ENCODE measurements at places on chromosomes 13 and 19.

DNA sequence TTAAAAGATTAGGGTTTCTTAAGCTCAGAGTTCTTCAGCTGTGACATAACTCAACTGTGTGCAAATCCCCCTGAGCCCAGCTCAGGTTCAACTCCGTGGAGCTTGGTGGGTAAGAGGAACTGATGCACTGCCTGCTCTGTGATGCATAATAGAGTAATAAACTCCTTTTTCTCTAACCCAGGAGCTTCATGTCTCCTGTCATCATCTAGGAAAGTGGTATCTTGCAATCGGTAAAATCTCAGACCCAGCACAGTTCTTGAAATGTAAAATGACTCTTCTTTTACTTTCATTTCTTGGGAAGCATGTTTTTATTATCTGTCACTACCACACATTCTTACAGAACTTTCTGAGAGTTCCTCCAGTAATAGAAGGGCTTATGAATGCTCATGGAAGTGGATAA, 123.8 kb upstream of the PCDH9 start:
- no peak for DNase-seq

DNA sequence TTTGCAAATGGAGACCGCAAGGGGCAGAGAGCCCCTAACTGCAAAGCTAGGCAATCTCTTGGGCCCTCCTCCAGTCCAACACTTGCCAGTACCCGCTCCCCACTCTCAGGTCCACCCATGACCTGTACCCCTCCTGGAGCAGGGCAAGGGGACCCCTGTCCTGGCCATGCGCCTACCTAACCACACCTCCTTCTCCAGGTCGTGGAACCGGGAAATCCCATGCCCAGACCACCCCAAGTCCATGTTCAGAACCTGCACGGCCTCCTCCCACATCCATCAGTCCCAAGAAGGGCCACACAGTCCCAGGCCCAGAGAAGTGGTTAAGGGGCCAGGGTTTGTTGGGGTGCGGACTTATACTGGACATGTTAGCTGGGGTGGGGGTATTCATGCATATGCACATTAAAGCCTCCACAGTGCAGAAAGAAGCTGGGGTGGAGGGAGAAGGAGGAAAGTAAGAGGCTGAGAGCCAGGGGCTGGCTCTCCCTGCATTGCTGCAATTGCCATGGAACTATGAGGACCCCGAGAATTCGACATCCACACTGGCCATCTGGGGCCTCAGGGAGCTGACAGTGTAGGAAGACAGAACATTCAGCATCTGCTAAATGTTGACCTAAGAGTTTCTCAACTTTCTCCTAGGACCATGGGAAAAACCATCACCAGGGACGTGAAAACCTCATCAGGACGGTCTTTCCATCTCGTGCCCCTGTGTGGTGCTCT, 39.0 kb downstream of the HSPH1 start:
- no peak for DNase-seq

DNA sequence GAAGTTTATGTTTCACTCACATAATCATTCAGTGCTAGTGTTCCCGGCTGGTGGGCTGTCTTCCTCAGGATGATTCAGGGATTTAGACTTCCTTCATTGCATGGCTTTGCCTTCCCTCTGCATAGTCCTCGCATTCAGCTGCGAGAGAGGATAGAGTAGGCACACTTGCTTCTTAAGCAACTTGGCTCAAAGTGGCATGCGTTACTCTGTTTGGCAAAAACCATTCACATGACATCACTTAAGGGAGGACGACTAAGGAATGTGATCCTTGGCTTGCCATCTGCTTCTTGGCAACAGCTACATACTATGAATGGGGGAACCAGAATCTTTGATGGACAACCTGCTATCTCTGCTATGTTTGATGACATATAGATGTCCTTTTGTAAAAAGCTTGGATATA, 359.3 kb downstream of the TDRD3 start:
- no peak for DNase-seq

DNA sequence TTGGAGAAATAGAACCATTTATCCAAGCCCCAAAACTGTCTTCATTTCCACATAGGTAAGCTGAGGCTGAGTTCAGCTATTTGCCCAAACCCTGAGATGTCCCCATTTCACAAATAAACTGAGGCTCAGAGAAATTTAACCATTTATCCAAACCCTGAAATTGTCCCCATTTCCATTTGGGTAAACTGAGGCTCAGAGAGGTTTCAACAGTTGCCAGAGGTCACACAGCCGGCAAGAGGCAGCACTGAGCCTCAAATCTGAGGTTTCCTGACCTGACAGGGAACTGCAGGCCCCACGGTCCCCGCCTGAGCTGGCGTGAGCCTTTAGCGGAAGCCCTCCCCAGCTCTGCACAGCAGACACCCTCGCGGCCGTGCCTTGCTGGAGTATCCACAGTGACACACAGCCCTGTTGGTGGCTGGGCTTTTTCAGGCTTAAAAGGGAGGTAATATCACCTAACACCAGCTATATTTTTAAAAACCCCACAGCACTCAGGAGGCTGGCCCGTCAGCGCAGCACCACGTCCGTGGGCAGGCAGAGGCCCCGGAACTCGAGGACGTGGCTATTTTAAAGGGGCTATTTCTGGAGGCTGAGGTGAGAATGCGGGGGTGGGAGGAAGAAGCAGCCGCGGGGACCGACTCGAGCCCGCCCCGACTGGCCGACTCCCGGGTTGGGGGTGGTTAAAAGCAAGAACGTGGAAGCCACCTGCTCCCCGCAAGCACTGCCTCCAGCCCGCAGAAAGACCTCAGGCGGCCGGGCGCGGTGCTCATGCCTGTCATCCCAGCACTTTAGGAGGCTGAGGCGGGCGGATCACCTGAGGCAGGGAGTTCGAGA, 18.5 kb downstream of the PTPRS start:
- DNase-seq = no peak

DNA sequence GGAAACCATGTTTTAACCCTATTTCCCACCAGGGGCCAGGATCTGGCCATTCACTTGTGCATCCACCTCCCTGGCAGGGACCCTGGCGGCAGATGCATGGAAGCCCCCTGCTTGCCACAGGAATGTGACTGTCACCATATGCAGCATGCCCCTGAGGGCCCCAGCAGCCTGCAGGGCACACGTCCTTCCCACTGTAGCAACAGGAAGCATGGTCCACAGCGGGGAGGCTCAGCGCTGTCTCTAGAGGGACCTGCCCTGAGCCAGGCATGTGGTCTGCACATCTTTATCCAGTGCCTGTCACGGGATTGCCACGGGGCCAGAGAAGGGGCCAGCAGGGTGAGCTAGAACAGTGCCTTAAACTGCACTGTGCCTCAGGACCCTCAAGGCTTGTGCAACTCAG, 34.9 kb upstream of the MCF2L start:
- no peak for DNase-seq

- DNase-seq = no peak
These were observed 19.8 kb downstream of the ADPRHL1 start for GRCh38 chr13:113433391-113433916.

DNA sequence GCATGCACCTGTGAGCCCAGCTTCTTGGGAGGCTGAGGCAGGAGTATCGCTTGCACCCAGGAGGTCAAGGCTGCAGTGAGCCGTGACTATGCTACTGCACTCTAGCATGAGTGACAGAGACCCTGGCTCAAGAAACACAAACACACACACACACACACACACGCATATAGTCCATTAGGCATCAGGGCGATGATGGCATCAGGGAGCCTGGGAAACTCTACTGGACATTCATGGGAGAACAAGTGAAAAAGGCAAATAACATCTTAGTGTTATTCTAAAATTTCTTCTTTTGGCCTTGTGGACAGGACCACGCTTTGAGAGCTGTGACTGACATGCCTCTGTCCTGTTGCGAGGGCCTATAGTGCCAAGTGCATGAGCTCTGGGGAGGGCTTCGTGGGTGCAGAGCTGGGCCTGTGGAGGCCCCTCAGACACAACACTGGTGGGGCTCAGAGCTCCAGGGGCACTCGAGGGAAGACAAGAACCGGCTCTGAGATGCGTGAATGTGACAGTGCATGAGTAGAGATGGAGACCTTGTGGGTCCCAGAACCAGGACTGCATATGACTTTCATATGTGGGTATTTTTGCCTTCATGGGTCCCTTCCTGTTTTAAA, 8.0 kb upstream of the USF2 start:
- no peak for DNase-seq

DNA sequence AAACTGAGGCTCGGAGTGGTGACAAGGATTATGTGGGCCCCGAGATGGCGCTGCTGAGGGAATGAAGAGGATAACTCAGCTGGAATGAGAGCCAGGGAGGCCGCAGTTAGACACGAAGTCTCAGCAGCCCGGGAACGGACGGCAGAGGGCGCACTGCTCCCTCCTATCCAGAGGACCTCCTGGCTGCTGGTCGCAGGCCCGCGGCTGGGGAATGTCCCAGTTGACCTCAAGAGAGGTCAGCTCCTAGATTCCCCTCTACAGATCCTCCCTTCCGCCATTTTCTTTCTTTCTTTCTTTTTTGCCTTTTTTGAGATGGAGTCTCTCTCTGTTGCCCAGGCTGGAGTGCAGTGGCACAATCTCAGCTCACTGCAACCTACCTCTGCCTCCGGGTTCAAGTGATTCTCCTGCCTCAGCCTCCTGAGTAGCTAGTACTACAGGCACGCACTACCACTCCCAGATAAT, 24.1 kb upstream of the ASPDH start:
- DNase-seq = peak; percentile 71

GRCh38 chr13:99255271-99255670, 2.9 kb downstream of the GPR18 start:
- DNase-seq = no peak

DNA sequence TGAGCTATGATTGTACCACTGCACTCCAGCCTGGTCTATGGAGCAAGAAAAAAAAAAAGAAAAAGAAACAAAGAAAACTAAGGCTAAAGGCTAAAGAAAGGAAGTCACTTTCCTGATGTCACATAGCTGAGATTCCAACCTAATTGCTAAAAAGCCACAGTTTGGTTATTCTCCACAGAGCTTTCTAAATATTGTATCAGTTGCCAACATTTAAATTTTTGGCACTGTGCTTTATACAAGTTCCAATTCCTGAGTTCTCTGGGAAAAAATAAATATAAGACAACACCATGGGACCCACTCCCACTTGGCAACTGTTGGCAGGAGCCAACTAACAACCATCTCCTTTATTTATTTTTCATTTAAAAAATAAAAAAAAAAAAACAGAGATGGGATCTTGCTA, 11.2 kb upstream of the LYPD3 start:
- no peak for DNase-seq

DNA sequence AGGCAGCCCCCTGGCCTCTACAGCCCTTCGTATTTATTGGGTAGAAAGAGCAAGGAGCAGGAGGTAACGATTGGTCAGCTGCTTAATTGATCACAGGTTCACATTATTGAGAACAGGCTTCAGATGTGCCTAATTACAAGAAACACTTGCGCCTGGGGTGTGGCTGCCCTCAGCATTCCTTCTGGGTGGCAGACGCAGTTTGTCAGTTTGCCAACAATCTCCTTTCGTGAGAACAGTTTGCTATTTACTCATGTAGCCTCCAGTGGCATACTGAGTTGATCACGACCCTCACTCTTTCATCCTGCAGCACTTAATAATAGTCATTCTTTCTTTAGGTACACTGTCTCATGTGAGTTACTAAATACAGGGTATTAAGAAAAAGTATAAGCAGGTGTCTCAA, 985.6 kb downstream of the SLITRK5 start:
- no peak for DNase-seq

- DNase-seq = no peak
These were observed 75.1 kb downstream of the GNG7 start for GRCh38 chr19:2627319-2627829.

- no peak for DNase-seq
These were observed 2.6 kb upstream of the DOHH start for GRCh38 chr19:3503036-3503572.

- no peak for DNase-seq
These were observed 14.9 kb downstream of the TEX29 start for GRCh38 chr13:111335298-111335697.

- no peak for DNase-seq
These were observed 95.3 kb downstream of the UFM1 start for GRCh38 chr13:38444904-38445303.

- DNase-seq = no peak
These were observed 539.7 kb downstream of the RFC3 start for GRCh38 chr13:34357435-34358232.

DNA sequence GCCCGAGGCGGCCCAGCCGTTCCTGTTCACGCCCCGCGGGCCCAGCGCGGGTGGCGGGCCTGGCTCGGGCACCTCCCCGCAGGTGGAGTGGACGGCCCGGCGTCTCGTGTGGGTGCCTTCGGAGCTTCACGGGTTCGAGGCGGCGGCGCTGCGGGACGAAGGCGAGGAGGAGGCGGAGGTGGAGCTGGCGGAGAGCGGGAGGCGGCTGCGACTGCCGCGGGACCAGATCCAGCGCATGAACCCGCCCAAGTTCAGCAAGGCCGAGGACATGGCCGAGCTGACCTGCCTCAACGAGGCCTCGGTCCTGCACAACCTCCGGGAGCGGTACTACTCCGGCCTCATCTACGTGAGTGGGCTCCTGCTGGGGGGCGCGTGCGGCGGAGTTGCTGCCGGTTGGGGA, 7.0 kb downstream of the MYH14 start:
- no peak for DNase-seq

GRCh38 chr19:38309615-38310278, 5.7 kb downstream of the C19orf33 start:
- no peak for DNase-seq

DNA sequence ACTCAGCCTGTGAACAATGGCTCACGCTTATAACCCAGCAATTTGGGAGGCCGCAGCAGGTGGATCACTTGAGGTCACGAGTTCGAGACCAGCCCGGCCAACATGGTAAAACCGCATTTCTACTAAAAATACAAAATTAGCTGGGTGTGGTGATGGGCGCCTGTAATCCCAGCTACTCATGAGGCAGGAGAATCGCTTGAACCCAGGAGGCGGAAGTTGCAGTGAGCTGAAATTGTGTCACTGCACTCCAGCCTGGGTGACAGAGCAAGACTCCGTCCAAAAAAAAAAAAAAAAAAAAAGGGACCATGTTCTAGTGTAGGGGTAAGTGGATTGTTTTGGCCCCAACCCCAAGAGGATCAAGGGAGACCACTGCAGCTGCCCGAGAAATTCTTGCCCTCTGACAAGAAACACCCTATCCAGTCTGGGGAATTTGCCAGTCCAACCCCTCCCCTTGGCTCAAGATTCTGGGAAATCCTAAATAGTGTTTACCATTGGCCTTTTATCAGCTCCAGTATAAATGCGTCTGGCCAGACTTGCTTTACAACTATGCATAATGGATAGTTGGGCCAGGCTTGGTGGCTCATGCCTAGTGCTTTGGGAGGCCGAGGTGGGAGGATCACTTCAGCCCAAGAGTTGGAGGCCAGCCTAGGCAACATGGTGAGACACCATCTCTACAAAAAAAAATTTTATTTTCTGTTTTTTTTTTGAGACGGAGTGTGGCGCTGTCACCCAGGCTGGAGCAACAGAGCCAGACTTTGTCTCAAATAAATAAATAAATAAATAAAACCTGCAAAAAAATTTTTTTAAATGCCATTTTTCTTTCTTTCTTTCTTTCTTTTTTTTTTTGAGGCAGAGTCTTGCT, 5.1 kb upstream of the DHDH start:
- DNase-seq = no peak

- no peak for DNase-seq
These were observed 851.5 kb downstream of the DACH1 start for GRCh38 chr13:71015516-71015915.
